ENCODE measurements at places on chromosomes 6 and 20.
A peak's percentile ranks its signal among the peaks of the same experiment; 100 is the strongest.

DNA sequence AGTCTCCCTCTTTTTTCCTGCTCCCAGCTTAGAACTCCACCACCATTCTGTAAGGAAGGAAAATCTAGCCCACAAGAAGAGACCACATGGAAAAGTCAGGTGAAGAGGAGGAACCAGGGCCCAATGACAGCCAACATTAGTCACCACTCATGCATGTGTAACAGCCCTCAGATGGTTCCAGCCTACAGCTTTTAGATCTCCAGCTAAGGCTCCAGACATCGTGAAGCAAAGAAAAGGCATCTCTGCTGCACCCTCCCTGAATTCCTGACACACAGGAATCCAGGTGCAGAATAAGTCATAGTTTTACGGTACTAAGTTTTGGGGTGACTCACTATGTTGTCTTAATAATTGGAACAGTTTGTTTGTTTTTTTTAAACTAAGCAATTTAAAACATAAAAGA lies 25.5 kb downstream of the DCDC2 start:
- no peak for DNase-seq

DNA sequence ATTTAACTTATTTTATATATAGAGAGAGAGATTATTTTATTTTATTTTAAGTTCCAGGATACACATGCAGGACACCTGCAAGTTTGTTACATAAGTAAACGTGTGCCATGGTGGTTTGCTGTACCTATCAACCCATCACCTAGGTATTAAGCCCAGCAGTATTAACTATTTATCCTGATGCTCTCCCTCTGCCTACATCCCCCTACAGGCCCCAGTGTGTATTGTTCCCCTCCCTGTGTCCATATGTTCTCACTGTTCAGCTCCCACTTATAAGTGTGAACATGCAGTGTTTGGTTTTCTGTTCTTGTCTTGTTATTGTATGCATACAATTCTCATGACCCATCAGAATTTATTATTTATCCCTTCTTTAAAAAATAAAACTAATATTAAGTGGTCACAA lies 34.6 kb downstream of the FKBP1C start:
- DNase-seq = no peak

DNA sequence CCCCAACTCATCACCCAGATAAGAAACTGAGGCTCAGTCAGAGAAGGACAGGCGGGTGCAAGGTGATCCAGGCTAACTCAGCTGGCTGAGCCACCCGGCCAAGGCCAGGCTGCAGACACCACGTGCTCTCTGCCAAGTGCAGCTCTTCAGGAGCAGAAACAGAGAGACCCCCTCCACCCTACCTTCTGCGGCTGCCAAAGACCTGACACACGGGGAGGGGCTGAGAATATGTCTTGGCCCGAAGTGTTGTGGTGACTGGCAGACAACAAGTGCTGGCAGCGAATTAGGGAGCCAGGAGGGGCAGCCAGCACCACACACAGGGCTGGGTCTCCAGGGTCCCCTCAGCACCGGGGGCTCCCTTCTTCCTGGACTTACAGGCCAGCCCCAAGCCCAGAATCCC lies 22.5 kb downstream of the PREX1 start:
- no peak for DNase-seq

GRCh38 chr6:37818536-37819176 lies 871 bp upstream of the ZFAND3 start:
- DNase-seq = peak; percentile 91

DNA sequence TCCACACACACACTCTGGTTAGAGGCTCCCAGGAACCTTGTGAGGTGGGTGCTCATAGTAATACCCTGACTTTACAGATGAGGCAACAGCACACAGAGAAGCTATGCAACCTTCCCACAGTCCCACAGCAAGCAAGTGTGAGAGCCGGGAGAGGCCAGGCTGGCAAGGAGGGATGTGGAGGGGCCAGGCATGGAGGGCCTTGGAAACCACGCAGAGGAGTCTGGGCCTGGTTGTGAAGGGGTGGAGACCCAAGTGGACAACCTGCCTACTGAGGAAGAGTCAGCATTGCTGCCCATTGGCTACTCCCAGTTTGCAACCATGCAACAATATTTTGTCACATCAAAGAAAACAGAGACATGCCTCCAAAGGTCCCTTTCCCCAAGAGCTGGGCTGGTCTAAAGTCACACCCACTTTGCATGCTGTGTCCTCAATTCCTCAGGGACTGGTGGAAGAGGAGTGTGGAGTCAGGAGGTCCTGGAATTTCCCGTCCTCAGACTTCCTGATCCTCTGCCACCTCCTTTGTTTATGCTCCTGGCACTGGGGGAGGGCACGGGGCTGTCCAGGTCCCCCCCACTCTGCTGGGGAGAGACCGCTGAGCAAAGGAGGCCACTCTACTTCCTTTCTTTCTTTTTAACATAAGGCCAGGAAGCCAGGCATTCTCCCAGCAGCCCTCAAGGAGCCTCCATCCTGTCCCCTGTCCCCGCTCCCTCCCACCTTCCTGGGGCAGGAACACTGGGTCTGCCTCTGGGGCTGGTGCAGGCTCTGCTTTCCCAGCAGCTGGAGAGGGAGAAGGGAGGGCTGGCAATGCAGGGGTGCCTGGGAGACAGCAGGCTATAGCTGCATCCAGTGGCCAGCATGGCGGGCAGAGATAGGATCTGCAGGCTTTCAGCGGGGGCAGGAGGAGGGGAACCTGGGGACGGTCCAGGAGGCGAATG lies 68.3 kb downstream of the NOL4L start:
- DNase-seq = no peak

GRCh38 chr20:39661833-39662232 lies 699.7 kb downstream of the DHX35 start:
- DNase-seq = no peak

Measured in stimulated activated CD8-positive, alpha-beta memory T cell treated with anti-CD3 and anti-CD28 coated beads, Interleukin-7, amount 100 ng/mL, for 48 hours (primary cell).